Endothelial cell of umbilical vein (primary cell): ENCODE measurements at places on chromosomes 12 and 14. TPM values are rescaled to one million over a fixed set of nuclear protein-coding genes. Genes with fewer than 3 reads are reported as not detected.

TRHDE gene
- not detected in 2 replicates for polyA plus RNA-seq

FSCB gene
- not detected in 2 replicates for polyA plus RNA-seq

GRCh38 chr12:64232196-64232595 is 10.1 kb upstream of the KICS2 start:
- no peaks in the 10 kb centered on the region for H3K36me3 ChIP-seq
- H3K4me1 ChIP-seq, result no peaks in the 10 kb centered on the region
- H3K4me3 ChIP-seq, result no peak overlapping the region
- DNase-seq, result no peak
- H3K27me3 ChIP-seq, result no peaks in the 10 kb centered on the region

GRCh38 chr14:60722357-60723115 is 1.6 kb downstream of the SIX4 start:
- peaks cover 8% of the 10 kb centered on the region for H3K4me1 ChIP-seq
- peak overlapping the region; percentile 7 for H3K27ac ChIP-seq
- peak; percentile 54 for DNase-seq

GRCh38 chr14:37594971-37595808 is at the start of the genes FOXA1 and TTC6:
TSS of gene FOXA1 (minus strand) at chr14:37595249. CDS start at chr14:37594972, 277 bp downstream.
TSS of gene TTC6 (plus strand) at chr14:37595629. CDS start at chr14:37622065, 26,436 bp downstream.
- H3K36me3 ChIP-seq, result no peaks in the 10 kb centered on the region
- H3K27ac ChIP-seq, result no peak within 1 kb of the TSS
- no peak for DNase-seq
- H3K4me3 ChIP-seq, result peak within 1 kb of the TSS; percentile 30

DNA sequence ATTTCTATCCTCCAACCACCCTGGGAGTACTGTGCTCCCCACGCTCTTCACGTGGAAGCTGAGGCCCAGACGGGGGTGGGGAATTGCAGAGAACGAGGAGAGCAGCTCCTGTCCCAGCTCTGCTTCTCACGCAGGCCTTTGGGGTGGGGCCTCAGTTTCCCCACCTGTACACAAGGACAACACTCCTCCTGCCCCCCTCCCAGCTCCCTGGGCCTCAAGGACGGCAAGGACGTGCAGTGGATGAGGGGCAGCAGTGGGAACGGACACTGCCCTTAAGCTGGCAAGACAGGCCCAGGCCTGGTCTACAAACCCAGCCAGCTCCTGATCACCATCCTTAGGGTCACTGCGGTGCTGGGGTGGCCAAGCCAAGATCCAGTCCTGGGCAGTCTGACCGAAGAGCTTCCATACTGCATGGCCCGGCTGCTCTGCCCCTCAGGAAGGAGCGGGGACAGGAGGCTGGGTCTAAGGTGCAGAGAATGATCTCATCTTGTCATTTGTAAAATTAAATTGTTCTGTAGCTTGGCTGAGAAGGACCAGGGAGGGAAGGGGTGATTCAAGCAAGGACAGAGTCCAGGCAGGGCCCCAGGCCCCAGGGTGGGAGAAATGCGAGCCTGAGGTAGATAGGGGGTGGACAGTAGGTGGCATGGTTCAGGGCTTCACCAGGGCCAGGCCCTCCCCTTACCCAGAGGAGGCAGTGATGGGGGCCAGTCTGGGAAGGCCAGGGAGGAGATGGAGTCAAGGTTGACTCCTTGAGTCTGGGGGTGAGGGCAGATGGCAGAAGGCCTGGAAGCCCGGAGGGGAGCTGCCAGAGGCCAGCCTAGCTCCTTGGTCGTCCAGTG is 1.3 kb upstream of the CLBA1 start:
- no peak overlapping the region for H3K4me3 ChIP-seq
- H3K4me1 ChIP-seq, result peaks cover 8% of the 10 kb centered on the region
- H3K27ac ChIP-seq, result no peak overlapping the region
- no peaks in the 10 kb centered on the region for H3K36me3 ChIP-seq

DNA sequence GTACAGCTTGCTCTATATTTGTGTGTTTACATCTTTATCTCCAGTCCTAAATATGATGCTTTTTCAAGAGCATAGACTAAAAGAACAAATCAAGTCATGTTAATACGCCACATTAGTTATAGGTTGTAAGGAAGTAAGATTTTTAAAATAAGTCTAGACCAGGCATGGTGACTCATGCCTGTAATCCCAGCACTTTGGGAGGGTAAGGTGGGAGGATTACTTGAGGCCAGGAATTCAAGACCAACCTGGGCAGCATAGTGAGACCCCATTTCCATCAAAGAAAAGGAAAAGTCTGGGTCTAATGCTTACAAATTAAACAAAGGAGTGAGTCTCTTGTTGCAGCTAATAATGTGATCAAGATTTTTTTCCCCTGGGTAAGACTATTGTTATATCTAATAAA is 118.9 kb downstream of the GPR135 start:
- peaks cover 2% of the 10 kb centered on the region for H3K36me3 ChIP-seq
- H3K4me3 ChIP-seq, result no peak overlapping the region
- H3K4me1 ChIP-seq, result peaks cover 21% of the 10 kb centered on the region

DIO2 gene
- polyA plus RNA-seq, result 0.22 and 0.32 TPM in 2 replicates

- no peaks in the 10 kb centered on the region for H3K36me3 ChIP-seq
- no peak overlapping the region for H3K4me3 ChIP-seq
- H3K27ac ChIP-seq, result no peak overlapping the region
- DNase-seq, result no peak
Observed at GRCh38 chr14:92348154-92348553, 25.2 kb downstream of the SLC24A4 start.

- H3K27ac ChIP-seq, result no peak overlapping the region
- peaks cover 22% of the 10 kb centered on the region for H3K4me1 ChIP-seq
- no peaks in the 10 kb centered on the region for H3K27me3 ChIP-seq
- H3K4me3 ChIP-seq, result no peak overlapping the region
Observed at GRCh38 chr14:75297411-75298040, 18.9 kb downstream of the FOS start.

- no peaks in the 10 kb centered on the region for H3K27me3 ChIP-seq
- peaks cover 8% of the 10 kb centered on the region for H3K4me1 ChIP-seq
- no peaks in the 10 kb centered on the region for H3K36me3 ChIP-seq
- no peak overlapping the region for H3K27ac ChIP-seq
Observed at GRCh38 chr14:74141703-74142102, 56.9 kb downstream of the LIN52 start.

DNA sequence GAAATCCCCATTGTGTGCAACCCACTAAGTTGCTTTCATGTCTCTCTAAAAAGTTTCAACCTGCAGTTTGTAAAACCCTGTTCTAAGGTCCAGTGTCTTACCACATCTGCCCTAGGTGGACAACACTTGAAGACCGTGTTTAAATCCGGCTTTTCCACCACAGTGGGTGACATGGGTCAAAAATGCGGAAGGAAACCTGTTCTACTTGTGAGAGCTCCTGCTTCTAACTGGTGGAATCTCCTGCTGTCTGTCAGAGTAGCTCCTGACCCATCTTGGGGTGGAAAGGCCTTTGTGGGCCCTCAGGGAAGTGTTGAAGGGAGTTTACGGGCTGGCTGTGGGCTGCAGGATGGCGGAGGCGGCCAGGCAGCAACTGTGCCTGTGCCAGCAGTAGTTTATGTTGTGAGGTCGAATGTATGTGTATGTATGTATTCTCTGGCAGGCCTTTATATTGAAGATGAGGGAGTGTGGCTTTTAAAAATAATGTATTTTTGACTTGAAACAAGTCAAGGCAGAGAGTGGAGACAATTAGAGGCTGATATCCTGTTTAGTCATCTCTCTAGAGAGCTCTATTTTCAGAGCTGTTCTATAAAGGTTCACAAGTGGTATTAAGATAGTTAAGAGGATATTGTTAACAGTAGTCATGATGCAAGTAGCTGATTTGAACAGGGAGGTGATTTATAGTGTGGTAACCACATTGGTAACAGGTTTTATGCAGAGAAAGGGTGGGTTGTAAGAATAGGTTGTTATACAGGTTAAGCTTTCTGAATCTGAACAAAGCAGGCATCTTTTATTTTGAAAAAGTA is 67.0 kb downstream of the PRKCH start:
- H3K36me3 ChIP-seq, result no peaks in the 10 kb centered on the region
- no peaks in the 10 kb centered on the region for H3K27me3 ChIP-seq
- peak; percentile 69 for DNase-seq
- peak overlapping the region; percentile 44 for H3K27ac ChIP-seq
- peaks cover 29% of the 10 kb centered on the region for H3K4me1 ChIP-seq

DNA sequence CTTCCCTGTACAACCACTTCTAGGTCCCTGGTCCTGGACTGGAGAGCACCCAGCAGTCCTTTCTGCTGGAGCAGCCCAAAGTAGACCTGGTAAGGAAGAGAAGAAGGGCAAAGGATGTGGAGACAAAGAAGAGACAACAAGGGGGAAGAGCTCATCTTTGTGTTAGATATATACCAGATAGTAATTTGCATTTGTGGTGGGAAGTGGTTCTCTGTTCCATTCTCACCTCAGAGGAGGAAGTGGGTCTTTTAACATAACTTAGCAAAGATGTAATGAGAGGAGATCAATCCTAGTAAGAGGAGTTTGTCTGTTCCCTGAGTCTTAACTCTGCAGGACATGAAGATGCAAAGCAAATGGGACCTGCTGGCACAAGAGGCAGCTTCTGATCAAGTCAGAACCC is 8.0 kb downstream of the CCDC198 start:
- no peak overlapping the region for H3K4me3 ChIP-seq
- no peak for DNase-seq
- H3K27me3 ChIP-seq, result no peaks in the 10 kb centered on the region

ARHGEF40 gene
- 19.9 and 30.4 TPM in 2 replicates for polyA plus RNA-seq

- no peak overlapping the region for H3K4me3 ChIP-seq
- H3K36me3 ChIP-seq, result no peaks in the 10 kb centered on the region
- H3K27ac ChIP-seq, result no peak overlapping the region
- peaks cover 13% of the 10 kb centered on the region for H3K4me1 ChIP-seq
- no peaks in the 10 kb centered on the region for H3K27me3 ChIP-seq
Observed at GRCh38 chr14:75224561-75224960, 48.1 kb upstream of the TMED10 start.

DNA sequence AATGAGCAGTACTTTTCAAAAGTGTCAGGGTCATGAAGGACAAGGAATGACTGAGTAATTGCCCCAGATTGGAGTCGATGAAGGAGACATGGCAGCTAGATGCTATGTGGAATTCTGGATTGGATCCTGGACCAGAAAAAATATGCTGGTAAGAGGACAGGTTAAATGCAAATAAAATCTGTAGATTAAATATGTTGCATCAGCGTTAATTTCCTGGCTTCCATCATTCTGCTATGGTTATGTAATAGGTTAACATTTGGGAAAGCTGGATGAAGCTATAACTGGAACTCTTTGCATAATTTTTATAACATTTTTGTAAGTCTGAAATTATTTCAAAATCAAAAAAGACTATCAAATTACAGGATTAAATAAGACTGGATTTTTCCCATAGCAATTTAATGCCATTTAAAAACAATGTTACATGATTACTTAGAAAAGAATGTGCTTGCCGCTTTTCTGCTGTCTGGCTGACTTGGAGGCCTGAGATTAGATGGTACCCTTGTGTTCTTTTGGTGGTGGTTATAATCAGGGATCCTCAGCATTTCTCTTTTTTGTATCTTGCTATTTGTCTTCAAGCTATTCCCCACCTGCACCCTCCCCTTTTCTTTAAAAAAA is 65.1 kb downstream of the FBXW8 start:
- H3K27me3 ChIP-seq, result no peaks in the 10 kb centered on the region
- H3K27ac ChIP-seq, result no peak overlapping the region
- H3K4me3 ChIP-seq, result no peak overlapping the region
- DNase-seq, result no peak

GRCh38 chr14:87443787-87444186 is 549.2 kb downstream of the GALC start:
- no peaks in the 10 kb centered on the region for H3K36me3 ChIP-seq
- no peak overlapping the region for H3K4me3 ChIP-seq
- H3K27ac ChIP-seq, result no peak overlapping the region
